SK-N-SH (cell line): ENCODE measurements at places on chromosomes 12 and 14. TPM values are rescaled to one million over a fixed set of nuclear protein-coding genes. Genes with fewer than 3 reads are reported as not detected.

Gene SERPINA9
- not detected in 2 replicates for polyA plus RNA-seq

Gene GPRC5D
- not detected in 2 replicates for polyA plus RNA-seq

Gene SLCO1B1
- polyA plus RNA-seq = not detected in 2 replicates

Gene ADAMTS20
- polyA plus RNA-seq = not detected in 2 replicates

Gene SLC15A5
- polyA plus RNA-seq = not detected in 2 replicates

Gene RD3L
- not detected in 2 replicates for polyA plus RNA-seq

Gene RNASE3
- polyA plus RNA-seq = not detected in 2 replicates

Gene GARIN6
- not detected in 2 replicates for polyA plus RNA-seq

Gene ADAM21
- 1.6 and 3.1 TPM in 2 replicates for polyA plus RNA-seq

Gene CLEC1A
- polyA plus RNA-seq = not detected in 2 replicates

Gene CCDC175
- polyA plus RNA-seq = not detected in 2 replicates

Gene TESPA1
- polyA plus RNA-seq = not detected in 2 replicates

Gene CCDC177
- not detected in 2 replicates for polyA plus RNA-seq

Gene FOXA1
- not detected in 2 replicates for polyA plus RNA-seq

Gene C12orf54
- not detected in 2 replicates for polyA plus RNA-seq

Gene EFS
- 2.6 and 4.4 TPM in 2 replicates for polyA plus RNA-seq

Gene CYP27B1
- 1.7 and 2.3 TPM in 2 replicates for polyA plus RNA-seq

Gene PHLDA1
- 21.6 and 26.2 TPM in 2 replicates for polyA plus RNA-seq

Gene SCN8A
- 7.1 and 9.7 TPM in 2 replicates for polyA plus RNA-seq

Gene CLEC4E
- polyA plus RNA-seq = not detected in 2 replicates

Gene RFX4
- polyA plus RNA-seq = not detected in 2 replicates

Gene RNF212B
- polyA plus RNA-seq = not detected in 2 replicates

Gene HECTD1
- 43.2 and 48.8 TPM in 2 replicates for polyA plus RNA-seq

Gene CIROP
- not detected in 2 replicates for polyA plus RNA-seq

Gene KRT6A
- polyA plus RNA-seq = not detected in 2 replicates

Gene RGS6
- not detected in 2 replicates for polyA plus RNA-seq

Gene RERGL
- polyA plus RNA-seq = 0.13 and 0.19 TPM in 2 replicates

Gene ACRBP
- polyA plus RNA-seq = 0.71 and 0.88 TPM in 2 replicates
